Dorsolateral prefrontal cortex (tissue), 122 donors: ENCODE measurements at places on chromosomes 3 and 15.

DNA sequence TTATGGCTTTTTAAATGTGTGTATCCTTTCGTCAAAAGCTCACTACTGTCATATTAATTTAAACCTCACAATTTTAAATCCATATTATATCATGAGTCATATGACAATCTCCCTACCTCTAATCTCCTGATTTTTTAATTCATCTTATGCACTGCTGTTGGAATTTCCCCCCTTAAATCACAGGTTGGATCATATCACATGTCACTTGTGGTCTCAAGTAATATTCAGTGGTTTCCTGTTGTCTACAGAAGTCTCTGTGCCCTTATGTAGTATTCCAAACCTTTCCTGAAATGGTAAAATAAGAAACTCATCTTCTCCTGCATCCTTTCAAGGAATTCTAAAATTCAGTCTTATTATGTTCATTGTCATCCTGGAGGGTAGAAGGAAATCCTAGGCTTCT lies 116.0 kb upstream of the CBLB start:
- no peak for DNase-seq

GRCh38 chr3:10759495-10759894 lies 56.5 kb upstream of the SLC6A11 start:
- DNase-seq, result no peak

- no peak for DNase-seq
These were observed 165.0 kb downstream of the NTRK3 start for GRCh38 chr15:88091444-88092016.

- DNase-seq, result no peak
These were observed 209.8 kb downstream of the GAP43 start for GRCh38 chr3:115833074-115833473.

GRCh38 chr15:40282869-40283614 lies at the start of gene ANKRD63:
Gene ANKRD63 (minus strand): TSS chr15:40283064. CDS start chr15:40282586, 478 bp downstream.
- DNase-seq, result no peak

DNA sequence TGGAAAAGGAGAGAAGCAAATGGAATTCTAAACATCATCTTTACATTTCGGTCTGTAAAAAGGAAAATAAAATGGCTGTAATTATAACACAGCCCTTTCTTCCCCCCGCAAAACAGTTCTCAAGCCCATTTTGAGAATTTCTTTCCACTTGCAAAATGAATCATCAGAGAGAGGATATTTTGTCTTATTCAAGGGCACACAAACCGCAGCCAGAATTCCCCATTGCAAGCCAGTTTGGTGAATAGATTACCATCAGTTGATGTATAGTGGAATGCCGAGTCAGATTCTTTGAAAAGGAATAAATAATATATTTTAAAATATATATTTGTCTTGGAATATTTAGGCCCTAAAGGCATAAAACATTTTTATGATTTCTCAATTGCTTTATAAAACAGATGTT lies 420.4 kb upstream of the SEMA6D start:
- no peak for DNase-seq

DNA sequence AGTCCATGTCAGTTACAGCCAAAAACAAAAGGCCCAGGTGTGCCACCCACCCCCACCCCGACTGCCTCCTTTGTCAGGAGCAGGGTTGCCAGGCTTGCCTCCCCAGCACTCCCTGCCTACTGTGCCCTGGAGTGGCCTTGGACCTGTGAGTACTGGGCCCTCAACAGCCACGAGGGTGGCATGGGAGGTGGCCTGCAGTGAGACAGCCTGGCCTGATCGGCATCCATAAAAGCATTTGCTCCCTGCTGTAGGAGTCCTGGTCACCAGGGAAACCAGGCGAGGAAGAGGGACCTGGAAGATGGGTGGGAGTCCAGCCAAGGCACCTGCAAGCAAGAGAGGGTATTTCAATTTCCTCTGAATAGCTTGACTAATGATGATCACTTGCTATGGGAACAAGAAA lies 56.4 kb upstream of the KCNMB2 start:
- no peak for DNase-seq

- no peak for DNase-seq
These were observed 579.3 kb upstream of the GRM7 start for GRCh38 chr3:6281662-6282061.

GRCh38 chr3:35505181-35505580 lies 134.1 kb upstream of the ARPP21 start:
- no peak for DNase-seq

GRCh38 chr3:56012721-56013120 lies 455.5 kb downstream of the ERC2 start:
- no peak for DNase-seq

GRCh38 chr3:138578141-138578540 lies 15.9 kb downstream of the CEP70 start:
- no peak for DNase-seq

GRCh38 chr3:42698911-42699230 lies 3.7 kb downstream of the HHATL start:
- DNase-seq, result no peak

DNA sequence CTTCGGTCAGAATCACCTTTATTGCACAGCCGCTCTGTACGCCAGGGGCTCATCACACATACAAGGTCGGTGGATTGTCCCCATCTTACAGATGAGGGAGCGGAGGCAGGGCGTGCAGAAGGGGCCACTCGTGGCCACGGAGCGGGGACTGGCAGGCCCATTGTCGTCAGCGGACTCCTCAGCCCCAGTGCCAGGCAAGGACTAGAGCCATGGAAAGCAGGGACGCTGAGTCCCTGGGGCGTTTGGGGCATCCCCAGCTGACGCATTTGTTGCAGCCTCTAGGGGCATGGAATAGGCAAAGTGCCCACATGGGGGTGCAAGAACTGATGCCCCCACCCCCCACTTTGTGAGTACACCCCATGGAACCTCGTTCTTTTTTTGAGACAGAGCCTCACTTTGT lies 29.8 kb upstream of the FURIN start:
- no peak for DNase-seq

DNA sequence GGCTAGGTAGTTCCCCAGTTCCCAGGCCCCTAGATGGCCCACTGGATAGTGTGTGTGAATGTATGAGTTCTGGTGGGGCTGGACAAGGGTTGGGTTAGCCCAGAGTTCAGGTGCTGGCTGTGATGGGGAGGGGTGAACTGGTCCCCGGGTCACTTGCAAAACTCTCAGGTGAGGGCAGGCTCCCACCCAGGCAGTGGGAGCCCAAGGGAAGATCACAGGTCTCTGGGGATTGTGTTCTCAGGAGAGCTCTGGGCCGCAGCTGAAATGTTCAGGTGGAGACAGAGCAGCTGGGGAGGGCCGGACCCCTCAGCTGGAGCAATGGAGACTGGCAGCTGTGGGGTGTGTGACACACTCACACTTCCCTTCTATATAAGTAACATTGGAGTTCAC lies 12.8 kb upstream of the FAM98B start:
- DNase-seq, result no peak

DNA sequence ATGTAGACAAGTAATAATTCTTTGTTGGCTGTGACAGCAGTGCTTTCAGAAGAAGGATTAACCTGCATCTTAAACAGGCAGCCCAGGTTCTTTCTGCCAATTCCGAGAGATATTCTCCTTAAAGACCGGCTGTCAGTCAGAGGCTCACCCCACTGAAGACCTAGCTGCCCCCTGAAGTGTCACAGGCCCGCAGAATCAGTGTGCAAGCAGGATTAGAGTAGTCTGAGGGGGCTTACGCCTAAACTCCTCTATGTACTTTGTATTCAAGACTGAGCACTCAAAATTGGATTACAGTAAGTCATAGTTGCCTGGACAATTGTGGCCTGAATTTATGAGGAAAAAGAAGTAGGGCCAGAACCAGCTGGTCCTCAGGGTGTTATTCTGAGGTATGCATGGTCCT lies 342.9 kb downstream of the CLSTN2 start:
- DNase-seq, result no peak

- no peak for DNase-seq
These were observed 23.1 kb upstream of the CORO2B start for GRCh38 chr15:68555679-68556037.

- DNase-seq, result no peak
These were observed 142.1 kb upstream of the TMCO5A start for GRCh38 chr15:37792351-37792750.

DNA sequence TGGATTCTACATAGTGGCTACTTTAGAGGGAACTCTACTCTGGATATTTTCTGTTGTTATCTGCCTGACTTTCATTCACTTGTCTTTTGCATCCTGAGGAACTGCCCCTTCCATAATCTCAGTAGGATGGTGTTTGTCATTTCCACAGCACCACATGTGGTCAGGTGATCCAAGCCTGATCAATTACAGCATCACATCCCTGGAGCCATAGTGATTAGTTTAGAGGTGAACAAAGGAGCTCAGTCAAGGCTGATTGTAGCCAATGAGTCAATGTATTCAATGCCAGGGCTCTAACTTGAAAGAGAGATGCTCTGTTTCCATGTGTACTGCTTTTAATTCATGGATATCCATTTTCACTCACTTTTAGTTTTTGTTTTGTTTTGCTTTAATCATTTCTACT lies 478.7 kb upstream of the ADAMTS9 start:
- no peak for DNase-seq

GRCh38 chr15:77527831-77528231 lies 104.9 kb downstream of the LINGO1 start:
- DNase-seq, result peak; percentile 23

GRCh38 chr15:51842852-51843737 lies 13.6 kb downstream of the TMOD3 start:
- no peak for DNase-seq

GRCh38 chr15:63466378-63467192 lies 37.8 kb upstream of the USP3 start:
- DNase-seq, result no peak

- DNase-seq, result no peak
These were observed 34.4 kb downstream of the PRR20G start for GRCh38 chr3:127253491-127253890.

DNA sequence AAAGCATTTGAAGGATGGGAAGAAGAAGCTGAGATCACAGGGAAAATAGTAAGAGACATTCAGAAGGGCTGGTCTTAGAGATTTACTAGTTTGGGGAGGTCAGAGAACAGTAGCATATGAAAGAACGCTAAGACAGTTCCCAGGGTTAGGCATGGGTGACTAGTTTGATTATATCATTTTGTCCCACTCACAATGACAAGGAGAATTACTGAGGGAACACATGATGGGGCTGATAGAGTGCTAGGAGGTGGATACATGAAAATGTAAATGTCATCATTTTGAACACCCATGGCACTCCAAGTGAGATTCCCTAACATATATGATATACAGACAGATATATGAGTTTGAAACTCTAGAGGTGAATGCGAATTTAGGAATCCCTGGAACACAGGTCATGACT lies 9.3 kb upstream of the TARS3 start:
- DNase-seq, result no peak

DNA sequence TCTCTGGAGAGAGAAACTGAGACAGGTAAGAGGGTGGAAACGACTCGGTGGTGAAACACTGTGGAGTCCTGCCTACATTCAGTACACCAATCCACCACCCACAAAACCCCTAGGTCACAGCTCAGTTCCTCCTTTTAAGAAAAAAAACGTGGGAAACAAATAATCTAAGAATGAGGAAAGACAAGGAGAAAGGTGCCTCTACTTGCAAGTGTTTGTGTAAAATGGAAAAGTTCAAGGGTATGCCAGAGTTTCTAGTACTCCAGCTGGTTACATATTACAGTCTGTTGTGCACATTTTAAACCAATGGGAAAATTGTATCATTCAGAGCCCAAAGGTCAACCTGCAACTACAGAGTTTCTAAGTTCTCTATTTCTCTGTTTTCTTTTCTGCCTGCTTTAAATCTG lies 32.2 kb downstream of the HGD start:
- DNase-seq, result no peak

DNA sequence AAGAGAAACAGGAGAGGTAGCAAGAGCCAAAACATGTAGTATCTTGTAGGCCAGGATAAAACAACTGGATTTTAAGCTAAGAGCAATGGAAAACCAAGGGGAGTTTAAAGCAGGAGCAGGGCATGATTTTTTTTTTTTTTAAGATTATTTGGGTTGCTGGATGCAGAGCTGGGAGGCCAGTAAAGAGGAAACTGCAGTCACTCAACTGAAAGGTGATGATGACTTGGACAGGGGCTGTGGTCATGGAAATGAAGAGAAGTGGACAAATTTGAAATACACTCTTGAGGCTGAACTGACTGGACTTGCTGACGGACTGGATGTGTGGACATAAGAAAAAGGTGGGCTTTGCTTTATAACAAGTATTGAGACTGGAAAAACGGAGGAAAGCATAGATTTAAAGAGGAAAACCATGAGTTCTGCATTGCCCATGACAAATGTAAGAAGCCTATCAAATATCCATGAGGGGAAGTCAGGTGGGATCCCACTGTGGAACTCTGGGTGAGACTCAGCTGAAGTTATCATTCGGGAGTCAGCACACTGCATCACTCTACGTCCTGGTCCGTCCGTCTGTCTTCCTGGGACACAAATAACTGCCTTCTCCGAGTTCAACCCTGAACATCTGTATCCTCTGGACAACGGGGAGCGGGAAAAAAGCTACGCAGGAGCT lies 688 bp downstream of the XPC start:
- peak; percentile 29 for DNase-seq

DNA sequence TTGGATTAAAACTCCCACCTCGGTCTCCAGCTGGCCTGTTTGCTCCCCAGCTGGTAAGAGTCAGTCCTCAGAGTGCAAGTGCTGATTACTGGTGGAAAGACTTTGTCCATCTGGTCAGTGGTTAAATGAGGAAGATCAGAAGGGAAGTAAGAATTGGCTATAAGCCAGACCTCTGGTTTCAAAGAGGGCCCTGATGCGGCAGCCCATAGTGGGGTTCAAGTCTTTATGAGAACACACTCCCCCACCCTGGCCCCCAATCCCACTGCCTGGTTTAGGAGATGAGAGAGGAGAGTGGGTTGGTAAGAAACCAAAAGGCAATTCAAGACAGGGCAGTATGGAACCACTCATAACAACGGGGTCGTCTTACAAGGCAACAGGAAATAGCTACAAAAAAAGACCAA lies 65.0 kb downstream of the FRMD4B start:
- DNase-seq, result no peak

GRCh38 chr15:55740981-55741832 lies 1.7 kb downstream of the PRTG start:
- DNase-seq, result no peak

GRCh38 chr3:127884041-127884440 lies 31.0 kb upstream of the KBTBD12 start:
- no peak for DNase-seq

GRCh38 chr3:127555108-127555507 lies 35.4 kb downstream of the TPRA1 start:
- peak; percentile 18 for DNase-seq

DNA sequence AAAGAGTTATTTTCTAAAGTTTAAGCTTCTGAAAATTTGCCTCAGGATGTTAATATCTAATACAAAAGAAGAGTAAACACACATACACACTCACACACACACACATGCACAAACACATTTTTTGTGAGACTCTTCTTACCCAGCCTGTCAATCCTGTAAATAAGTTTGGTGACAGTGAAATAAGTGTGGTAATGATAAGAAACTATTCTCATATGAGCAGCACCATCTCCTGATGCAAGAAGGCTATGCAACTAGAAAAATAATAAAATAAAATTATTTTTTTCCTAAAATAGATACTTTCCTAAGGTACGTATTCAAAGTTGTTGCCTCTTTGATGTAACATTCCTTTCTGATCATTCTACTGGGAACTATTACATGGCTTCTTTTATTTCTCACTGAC lies 155.1 kb downstream of the MECOM start:
- no peak for DNase-seq

- no peak for DNase-seq
These were observed 35.3 kb downstream of the KLF13 start for GRCh38 chr15:31361764-31362515.

- DNase-seq, result no peak
These were observed 3.0 kb upstream of the COL8A1 start for GRCh38 chr3:99635348-99635747.
